ENCODE measurements at places on chromosomes 12 and 14.

GRCh38 chr12:71070416-71071128 is 87.2 kb downstream of the TSPAN8 start:
- DNase-seq = no peak

DNA sequence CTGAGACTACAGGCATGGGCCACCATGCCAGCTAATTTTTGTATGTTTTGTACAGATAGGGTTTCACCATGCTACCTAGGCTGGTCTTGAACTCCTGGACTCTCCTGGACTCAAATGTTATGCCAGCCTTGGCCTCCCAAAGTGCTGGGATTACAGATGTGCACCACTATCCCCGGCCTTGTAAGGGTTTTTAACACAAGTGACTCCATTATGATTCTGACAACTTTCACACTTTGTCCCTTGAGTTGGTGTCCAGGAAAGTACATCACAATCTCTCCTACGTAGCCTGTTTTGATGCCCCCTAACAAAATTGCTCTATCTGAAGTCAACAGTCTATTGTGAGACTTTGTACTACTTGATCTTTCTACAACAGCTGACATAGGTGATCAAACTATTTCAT is 11.4 kb upstream of the METAP2 start:
- no peak for DNase-seq

GRCh38 chr14:31229009-31229408 is 21.4 kb upstream of the HECTD1 start:
- DNase-seq = no peak

DNA sequence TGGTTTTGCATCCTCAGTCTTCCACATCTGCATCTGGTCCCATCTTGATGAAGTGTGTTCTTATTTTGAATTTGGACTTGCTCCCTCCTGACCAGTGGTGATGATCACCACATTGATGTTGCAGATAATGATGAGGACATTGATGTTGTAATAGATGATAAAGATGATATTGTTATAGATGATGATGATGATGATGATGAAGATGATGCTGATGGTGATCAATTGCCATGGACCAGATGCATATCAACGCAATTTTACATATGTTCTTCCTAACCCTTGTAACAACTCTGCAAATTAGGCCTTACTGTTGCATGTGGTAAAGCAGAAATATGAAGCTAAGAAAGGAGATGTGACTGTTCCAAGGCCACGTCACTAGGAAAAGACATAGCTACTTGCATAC is 380.3 kb upstream of the TBX3 start:
- DNase-seq = no peak

GRCh38 chr12:61871485-61871810 is 388.8 kb upstream of the USP15 start:
- DNase-seq = no peak

DNA sequence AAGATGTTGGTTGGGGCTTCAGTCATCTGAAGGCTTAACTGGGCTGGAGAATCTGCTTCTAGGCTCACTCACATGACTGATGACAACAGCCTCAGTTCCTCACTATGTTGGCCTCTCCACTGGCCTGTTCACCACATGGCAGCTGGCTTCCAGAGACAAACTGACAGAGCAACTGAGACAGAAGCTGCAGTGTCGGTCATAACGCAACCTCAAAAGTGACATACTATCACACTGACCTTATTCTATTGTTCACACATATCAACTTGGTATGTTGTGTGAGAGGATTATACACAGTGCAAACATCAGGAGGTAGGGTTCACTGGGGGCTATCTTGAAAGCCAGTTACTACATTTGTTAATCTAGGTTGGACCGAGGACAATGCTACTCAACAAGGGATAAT is 92.9 kb downstream of the PAWR start:
- DNase-seq = no peak

GRCh38 chr12:48827513-48828096 is 9.3 kb downstream of the CACNB3 start:
- DNase-seq = no peak

DNA sequence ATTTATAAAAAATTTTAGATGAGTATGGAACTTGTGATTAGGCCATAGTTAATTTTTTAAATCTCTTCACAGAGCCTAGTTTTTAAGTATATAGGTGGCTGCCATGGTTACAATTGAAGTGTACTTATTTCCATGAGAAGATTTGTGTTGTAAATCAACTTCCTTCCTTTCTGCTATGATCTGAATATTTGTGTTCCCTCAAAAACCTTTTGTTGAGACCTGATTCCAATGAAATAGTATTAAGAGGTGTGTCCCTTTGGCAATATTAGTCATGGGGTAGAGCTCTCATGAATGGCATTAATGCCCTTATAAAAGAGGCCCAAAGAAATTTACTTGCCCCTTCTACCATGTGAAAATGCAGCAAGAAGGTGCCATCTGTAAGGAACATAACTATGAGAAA is 28.8 kb downstream of the ETNK1 start:
- peak; percentile 37 for DNase-seq

GRCh38 chr12:130132831-130133511 is 29.3 kb upstream of the FZD10 start:
- DNase-seq = no peak

- DNase-seq = peak; percentile 12
These were observed 1.5 kb downstream of the CALM1 start for GRCh38 chr14:90398315-90398839.

- no peak for DNase-seq
These were observed 371.7 kb downstream of the RGS6 start for GRCh38 chr14:72303930-72304329.

- peak; percentile 44 for DNase-seq
These were observed 18.3 kb upstream of the PLEKHH1 start for GRCh38 chr14:67514650-67515385.

GRCh38 chr14:104222396-104223036 is 84.1 kb downstream of the KIF26A start:
- DNase-seq = no peak

DNA sequence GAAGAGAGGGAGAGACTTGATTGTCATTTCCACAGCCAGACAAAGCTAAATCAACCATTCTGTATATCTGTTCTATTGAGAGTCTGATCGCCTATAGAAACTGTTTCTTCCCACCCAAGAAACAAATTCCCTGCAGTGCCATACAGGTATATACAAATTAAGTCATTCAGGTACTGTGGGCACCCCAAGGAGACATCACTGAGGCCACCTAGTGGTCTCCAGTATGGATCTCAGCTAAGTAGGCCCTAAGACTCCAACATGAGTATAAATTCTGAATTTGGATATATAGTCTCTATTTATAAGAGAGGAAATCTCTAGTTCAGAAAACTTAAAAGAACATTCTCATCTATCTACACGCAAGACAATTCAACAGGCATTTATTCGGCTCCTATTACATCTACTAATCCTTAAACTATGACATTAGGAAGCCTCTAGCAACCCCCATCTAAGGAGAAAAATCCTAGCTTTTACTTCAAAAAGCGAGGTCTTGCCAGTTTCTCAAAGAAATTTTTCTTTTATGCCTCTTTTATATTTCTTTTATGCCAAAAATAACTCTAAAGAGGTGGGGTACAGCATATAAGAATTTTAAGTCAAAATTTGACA is 62.6 kb downstream of the DCAF5 start:
- peak; percentile 47 for DNase-seq

- DNase-seq = no peak
These were observed 3.2 kb upstream of the COX8C start for GRCh38 chr14:93343797-93344196.

DNA sequence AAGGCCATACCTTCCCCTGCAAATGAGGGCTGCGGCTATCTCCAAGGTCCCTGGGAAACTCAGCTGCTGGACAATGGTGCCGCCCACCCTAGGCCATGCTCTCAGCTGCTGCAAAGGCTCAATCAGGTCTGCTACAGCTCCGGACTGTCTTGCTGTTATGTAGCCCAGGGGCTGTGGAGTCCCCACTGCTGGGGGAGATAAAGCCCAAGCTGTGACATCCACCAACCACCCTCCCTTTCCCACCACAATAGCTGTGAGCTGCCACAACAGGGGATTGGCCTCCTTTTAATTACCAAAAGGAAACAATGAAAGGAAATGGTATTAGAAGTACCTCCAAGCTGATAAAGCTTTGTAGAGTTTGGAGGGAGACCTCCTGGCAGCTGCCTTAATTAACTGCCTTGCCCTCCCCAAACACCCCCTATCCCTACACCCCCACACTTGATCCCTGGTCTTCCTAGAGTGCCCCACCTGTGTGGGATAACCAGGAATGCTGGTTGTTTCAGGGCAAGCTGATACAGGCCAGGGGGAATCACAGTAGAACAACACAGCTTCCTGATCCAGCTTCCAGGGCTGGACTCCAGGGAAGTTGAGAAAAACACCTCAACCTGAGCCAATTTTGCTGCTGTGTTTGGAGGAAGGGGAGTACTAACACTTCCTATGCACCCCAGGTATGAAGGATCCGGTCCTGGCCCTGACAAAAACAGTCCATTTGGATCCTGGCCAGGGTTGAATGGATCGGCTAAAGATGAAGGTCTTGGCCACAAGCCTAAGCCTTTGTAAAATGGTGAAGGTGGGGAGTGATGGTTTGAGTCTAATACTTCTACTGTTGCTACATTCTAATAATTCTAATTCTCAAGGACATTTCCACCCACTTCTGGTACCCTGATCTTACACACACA is at the start of gene VWF:
Gene VWF, minus strand, starts transcription at position 260 of the 899 bp plus-strand sequence. CDS start 1,474 bp downstream, outside the sequence.
- no peak for DNase-seq

DNA sequence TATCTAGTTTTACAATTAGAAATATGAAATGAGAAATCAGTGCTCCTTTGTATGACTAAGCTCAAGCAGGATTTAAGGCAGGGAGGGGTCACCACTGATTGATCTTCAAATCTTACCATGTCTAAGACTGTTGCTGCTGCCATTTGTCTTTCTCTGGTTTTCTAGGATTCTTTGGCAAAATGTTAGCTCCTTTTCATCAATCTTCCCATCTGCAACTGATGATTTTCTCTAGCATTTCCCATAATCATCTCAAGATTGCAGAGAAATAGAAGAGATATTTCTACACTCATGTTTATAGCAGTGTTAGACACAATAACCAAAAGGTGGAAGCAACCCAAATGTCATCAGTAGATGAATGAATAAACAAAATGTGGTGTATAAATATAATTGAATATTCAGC is 175.0 kb downstream of the RAD51B start:
- no peak for DNase-seq

- DNase-seq = no peak
These were observed 11.8 kb upstream of the SYNE2 start for GRCh38 chr14:63840981-63841380.

- peak; percentile 62 for DNase-seq
These were observed 168.1 kb upstream of the NOVA1 start for GRCh38 chr14:26765768-26766520.

GRCh38 chr12:130988751-130989150 is 35.0 kb downstream of the ADGRD1 start:
- no peak for DNase-seq

- no peak for DNase-seq
These were observed 153.1 kb downstream of the TMEM117 start for GRCh38 chr12:43988838-43989560.

GRCh38 chr12:6084261-6084968 is 40.1 kb downstream of the VWF start:
- DNase-seq = peak; percentile 85

GRCh38 chr12:50723865-50724264 is 40.0 kb upstream of the ATF1 start:
- no peak for DNase-seq

DNA sequence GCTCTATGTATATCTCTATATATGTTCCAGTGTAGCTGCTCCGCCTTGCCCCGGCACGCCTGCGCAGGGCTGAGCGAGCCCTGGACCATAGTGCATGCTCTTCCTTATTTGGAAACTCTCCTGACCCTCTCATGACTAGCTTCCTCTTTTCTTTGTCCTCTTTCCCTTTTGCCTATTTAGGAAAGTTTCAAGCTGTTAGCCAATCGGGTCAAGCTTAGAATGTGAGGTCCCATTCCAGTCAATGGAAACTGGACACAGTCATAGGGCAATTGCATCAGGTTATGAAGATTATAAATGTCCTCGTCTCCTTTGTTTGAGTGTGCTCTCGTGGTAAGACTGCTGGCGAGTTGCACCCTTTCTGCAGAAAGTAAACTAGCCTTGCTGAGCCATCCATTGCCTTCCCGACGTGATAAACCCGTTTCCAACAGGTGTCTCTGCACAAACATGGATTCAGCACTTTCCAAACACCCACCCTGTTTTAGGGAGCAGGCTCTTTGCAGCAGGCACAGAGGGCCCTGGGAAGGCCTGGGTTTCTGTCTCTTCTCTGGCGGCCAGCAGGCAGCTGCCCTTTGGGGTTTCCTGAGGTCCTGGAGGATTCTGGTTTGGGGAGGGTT is 30.9 kb downstream of the CCDC92 start:
- DNase-seq = no peak

- no peak for DNase-seq
These were observed 51.9 kb upstream of the PTHLH start for GRCh38 chr12:28024231-28024995.

- no peak for DNase-seq
These were observed 1.2 kb upstream of the LAG3 start for GRCh38 chr12:6771091-6771495.

DNA sequence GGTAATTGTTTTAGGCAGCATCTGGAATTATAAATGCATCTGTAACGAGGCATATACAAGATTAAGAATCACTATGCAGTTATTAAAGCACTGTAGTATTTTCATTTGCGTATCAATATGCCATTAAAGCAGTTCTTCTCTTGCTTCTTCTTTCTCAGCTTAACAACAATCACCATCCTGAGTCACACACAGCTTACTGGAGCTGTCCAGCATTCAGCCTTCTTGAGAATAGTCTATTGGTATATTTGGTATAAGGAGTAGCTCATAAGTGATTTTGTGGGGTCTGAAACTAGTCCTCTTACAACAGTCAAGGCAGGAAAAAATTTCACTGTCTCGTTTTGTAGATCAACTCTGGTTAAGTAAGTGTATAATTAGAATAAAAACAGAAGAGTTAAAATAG is 523.0 kb upstream of the FOXG1 start:
- no peak for DNase-seq

GRCh38 chr12:15754233-15754632 is 35.0 kb downstream of the EPS8 start:
- no peak for DNase-seq

DNA sequence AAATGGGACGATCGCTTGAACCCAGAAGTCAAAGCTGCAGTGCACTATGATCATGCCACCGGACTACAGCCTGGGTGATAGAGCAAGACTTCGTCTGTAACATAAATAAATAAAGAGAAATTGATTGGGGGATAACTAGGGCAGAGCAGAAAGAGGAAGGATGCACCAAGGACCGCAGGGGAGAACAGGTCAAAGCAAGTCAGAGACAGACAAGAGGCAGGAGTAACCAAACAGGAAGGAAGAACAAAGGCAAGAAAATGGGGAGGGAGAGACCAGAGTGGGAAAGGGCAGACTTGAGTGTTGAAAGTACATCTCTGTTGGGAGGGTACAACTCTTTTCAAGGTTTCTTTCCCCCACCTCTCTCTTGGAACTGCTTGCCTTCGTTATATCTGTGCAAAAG is 50.8 kb upstream of the ELK3 start:
- DNase-seq = no peak

GRCh38 chr14:97022741-97023140 is 225.6 kb downstream of the VRK1 start:
- no peak for DNase-seq

GRCh38 chr14:66804141-66804540 is 296.2 kb downstream of the GPHN start:
- DNase-seq = no peak

GRCh38 chr14:52124791-52125684 is 56.2 kb upstream of the NID2 start:
- DNase-seq = peak; percentile 63

- no peak for DNase-seq
These were observed 164.9 kb downstream of the ANO4 start for GRCh38 chr12:100959481-100959880.

Data from PC-9 (cell line).